ENCODE measurements at places on chromosomes 4 and X. TPM values are rescaled to one million over a fixed set of nuclear protein-coding genes. Genes with fewer than 3 reads are reported as not detected.

Gene PSAPL1
- not detected for total RNA-seq

Gene REPS2
- 13.7 TPM for total RNA-seq

Gene MAGEA8
- not detected for total RNA-seq

Gene MAGED4
- total RNA-seq: 115 TPM

Gene GLRA3
- total RNA-seq: not detected

Gene SPANXN5
- not detected for total RNA-seq

Gene CLNK
- total RNA-seq: not detected

Gene DGKK
- not detected for total RNA-seq

Gene PLXNA3
- total RNA-seq: 21.6 TPM

Gene F8A2
- total RNA-seq: not detected

Gene HSFX4
- not detected for total RNA-seq

Gene HSPA4L
- 1.6 TPM for total RNA-seq

Gene USP17L19
- not detected for total RNA-seq

Gene RPA4
- total RNA-seq: 0.65 TPM

Gene GRPEL1
- total RNA-seq: 12.9 TPM

Gene PCDH7
- total RNA-seq: 111 TPM

Gene PPBP
- not detected for total RNA-seq

Gene DCX
- not detected for total RNA-seq

Gene TMA16
- total RNA-seq: 16.5 TPM

Gene TCEAL6
- total RNA-seq: not detected

Gene USP27X
- total RNA-seq: 4.2 TPM

Gene CYSLTR1
- not detected for total RNA-seq

Gene ZDHHC9
- 20.4 TPM for total RNA-seq

Gene TMEM31
- 0.39 TPM for total RNA-seq

Gene HS6ST2
- total RNA-seq: not detected

Gene GRIA3
- not detected for total RNA-seq

Gene RHOXF2B
- total RNA-seq: not detected

Gene LAMTOR3
- 56.1 TPM for total RNA-seq

Gene S100P
- 1.2 TPM for total RNA-seq

Gene SFRP2
- 9.8 TPM for total RNA-seq

Gene NPFFR2
- total RNA-seq: 0.79 TPM

Gene IL1RAPL1
- total RNA-seq: not detected

Gene CXCL1
- not detected for total RNA-seq

Gene PAGE5
- total RNA-seq: not detected

Gene KDR
- 16.1 TPM for total RNA-seq

Gene COX7B2
- not detected for total RNA-seq

Gene C1QTNF7
- total RNA-seq: 0.65 TPM

Gene NLGN4X
- total RNA-seq: under 0.01 TPM

Gene ZAR1
- total RNA-seq: 0.79 TPM

Gene NCAPG
- total RNA-seq: 8.7 TPM

Gene NLGN3
- 0.33 TPM for total RNA-seq

Gene PROM1
- not detected for total RNA-seq

Gene RRH
- total RNA-seq: not detected

Gene CDS1
- 22.9 TPM for total RNA-seq

Gene RAP2C
- total RNA-seq: 15.7 TPM

Gene SPIN4
- 10.8 TPM for total RNA-seq

Gene NXF2
- not detected for total RNA-seq

Gene CDKL2
- total RNA-seq: 0.79 TPM

Gene ASB12
- not detected for total RNA-seq

Gene RASL11B
- not detected for total RNA-seq

Gene STATH
- total RNA-seq: not detected

Gene CXCL10
- not detected for total RNA-seq

Gene FAM133A
- total RNA-seq: 0.79 TPM

Gene CXCL11
- not detected for total RNA-seq

Gene TRO
- total RNA-seq: 37.3 TPM

Gene CTAG1B
- not detected for total RNA-seq

Gene PTPN13
- total RNA-seq: 7.9 TPM

Gene RNF128
- total RNA-seq: under 0.01 TPM
